Right renal pelvis (tissue), 4 donors: ENCODE measurements at places on chromosomes 6 and 20. TPM values are rescaled to one million over a fixed set of nuclear protein-coding genes. Genes with fewer than 3 reads are reported as not detected.

DNA sequence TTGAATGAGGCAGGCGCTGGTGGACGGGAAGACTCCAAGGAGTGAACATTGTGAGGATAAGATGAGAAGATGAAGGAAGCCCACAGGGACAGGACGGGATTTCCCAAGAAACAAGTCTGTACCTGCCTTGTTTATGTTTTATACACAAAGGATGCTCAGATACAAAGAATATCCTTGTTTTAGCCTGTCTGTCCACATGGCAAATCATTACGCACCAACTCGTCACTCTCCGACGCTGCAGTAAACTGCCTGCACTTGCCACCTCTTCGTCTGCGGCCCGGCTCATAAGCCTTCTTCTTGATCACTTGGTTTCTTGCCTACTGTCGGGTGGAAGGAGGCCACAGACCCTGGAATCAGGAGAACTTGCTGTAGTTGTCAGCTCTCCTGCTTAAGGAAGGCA lies 85.4 kb downstream of the CD83 start:
- DNase-seq = no peak

Gene CALHM4
- polyA plus RNA-seq = 0.58 TPM

Gene MAFB
- 140 TPM for polyA plus RNA-seq

DNA sequence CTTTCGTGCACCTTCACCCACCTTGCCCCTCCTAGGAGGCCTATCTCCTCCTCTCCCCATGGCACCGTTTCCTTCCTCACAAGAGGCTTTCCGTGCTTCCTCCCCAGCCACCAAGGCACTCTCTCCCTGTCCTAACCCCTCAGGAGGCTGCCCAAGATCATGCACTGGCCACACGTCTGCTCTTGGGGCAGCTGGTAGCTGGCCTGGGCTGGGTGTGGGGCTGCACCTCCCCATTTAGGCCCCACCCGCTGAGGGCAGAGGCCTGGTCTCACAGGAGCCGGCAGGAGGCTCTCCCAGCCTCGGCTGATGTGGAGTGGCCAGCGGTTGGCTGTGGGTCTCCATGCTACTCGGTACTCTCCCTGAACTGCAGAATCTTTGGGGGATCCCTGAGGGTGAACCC lies 13.6 kb downstream of the NOL4L start:
- DNase-seq = no peak

- DNase-seq = no peak
These were observed 864.2 kb downstream of the KIF16B start for GRCh38 chr20:15708984-15709598.

DNA sequence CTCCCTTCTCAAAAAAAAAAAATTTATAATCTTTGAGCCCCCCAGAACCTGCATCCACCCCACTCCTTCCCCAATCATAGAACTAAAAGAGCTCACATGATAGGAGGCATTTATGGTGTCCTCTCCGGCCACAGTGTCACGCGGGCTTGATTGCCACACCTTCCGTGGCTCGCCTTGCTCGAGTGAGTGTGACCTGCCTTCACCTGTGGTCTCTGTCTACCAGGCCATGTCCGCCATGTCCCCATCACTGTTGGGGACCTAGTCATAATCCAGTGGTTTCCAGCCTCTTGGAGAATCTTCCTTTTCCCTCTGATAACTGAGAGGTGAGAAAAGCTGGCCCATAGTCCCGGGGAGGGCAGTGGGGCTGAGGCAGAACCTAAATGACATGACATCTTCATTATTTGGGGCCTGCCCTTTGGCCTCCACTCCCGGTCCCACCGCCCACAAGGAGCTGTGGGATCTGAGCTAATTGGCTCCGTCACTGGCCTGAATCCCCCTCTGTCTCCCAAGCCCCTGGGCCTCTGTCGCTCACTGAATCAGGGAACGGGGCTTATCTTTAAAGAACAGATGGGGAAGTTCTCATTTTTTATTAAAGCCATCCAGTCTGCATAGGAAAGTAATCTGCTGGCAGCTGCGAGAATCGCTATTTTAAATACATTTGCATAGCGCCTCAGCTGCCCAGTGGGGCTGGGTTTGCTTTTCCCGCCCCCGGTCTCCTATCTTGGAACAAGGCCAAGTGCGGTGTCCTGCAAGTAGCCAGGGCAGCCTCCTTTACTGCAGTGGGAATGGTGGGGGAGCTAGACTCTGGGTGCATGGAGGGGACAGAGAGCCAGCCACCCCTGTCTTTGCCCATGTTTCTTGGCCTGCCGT lies 197.6 kb upstream of the PMEPA1 start:
- DNase-seq = no peak

- no peak for DNase-seq
These were observed 577 bp upstream of the SCAND1 start for GRCh38 chr20:35954907-35955251.

DNA sequence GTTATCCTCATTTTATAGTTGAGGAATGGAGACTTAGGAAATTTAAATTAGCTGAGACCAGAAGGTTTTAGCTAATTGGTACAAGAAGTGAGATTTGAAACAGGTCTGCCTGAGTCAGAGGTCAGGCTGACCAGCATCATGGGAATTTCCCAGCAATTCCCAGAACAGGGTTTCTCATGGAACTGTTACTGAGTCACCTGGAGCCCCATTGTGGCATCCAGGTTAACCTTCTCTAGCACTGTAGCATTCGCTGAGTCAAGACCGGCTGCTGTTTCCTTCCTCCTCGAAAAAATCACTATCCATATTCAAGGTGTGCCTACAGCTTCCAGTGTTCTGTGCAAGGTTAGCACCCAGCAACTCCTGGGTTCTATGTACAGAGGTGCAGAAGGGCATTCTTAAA lies 238.0 kb upstream of the MAN1A1 start:
- no peak for DNase-seq

Gene MYCT1
- polyA plus RNA-seq = 17.5 TPM

Gene ADGRB3
- polyA plus RNA-seq = 5.1 TPM

Gene RAB23
- polyA plus RNA-seq = 48.1 TPM

- no peak for DNase-seq
These were observed 11.0 kb upstream of the RBM38 start for GRCh38 chr20:57380081-57380750.

GRCh38 chr20:48826883-48827771 lies 672 bp downstream of the PREX1 start:
- no peak for DNase-seq

GRCh38 chr20:12047838-12048432 lies 130.2 kb downstream of the BTBD3 start:
- DNase-seq = no peak

DNA sequence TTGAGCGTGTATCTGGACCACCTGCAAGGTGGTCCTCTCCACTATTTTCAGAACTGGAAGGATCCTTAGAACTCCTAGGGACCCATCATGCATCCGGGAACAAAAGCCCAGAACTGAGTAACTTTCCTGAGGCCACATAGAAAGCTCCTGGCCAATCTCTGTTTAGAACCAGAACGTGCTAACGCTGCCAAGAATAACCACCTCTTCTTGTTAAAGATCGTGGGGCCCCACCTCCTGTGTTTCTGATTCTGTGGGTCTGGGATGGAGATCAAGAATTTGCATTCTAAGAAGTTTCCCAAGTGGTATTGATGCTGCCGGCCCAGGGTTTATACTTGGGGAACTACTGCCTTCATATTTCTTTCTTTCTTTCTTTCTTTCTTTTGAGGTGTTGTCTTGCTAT lies 13.3 kb downstream of the CD40 start:
- DNase-seq = no peak

- DNase-seq = no peak
These were observed 127.8 kb downstream of the ZMYND8 start for GRCh38 chr20:47228654-47229053.

Gene TM9SF4
- 74.8 TPM for polyA plus RNA-seq

DNA sequence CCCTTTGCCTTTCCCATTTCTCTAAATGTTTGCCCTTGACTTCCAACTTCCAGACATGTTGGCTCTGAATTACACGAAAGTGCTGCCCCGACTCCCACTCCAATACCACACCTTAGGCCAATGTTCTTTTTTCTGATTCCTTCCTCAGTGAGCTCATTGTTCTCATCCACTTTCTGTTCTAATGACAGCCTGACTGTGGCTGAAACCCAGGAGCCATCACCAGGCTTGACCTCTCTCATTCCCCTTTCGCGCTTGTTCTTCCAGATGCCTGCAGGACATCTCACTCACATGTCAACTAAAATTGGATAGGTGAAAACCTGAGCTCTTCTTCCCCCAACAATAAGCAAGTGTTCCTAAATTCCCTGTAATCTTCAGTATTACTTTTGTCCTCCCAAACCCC lies 40.4 kb downstream of the PTPRK start:
- DNase-seq = no peak

DNA sequence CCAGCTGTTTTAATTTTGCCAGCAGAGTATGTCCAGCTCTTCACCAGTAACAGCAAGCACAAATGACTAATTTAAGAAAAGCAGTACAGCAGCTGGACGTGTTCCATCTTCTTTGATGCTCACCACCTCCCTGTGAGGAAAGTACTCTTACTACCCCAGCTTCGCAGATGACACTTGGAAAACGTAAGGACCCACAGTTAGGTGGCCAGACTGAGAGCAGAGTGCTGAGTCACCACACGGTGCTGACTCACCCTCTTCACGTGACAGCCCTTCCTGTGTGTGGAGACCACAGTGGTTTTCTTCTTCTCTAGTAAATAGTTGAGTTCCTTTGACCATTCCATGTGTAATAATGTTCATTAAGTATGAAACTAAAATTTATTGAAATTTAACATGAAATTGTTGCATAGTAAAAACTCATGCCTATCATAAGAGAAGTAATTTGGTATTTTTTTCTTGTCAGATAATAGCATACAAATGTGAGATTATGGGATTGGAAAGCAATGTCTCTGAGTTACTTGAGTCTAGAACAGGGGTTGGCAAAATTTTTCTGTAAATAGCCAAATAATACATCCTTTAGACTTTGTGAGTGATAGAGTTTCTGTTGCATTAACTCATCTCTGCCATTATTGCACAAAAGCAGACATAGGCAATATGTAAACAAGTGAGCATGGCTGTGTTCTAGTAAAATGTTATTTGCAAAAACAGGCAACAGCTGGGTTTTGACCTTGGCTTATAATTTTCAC lies 76.6 kb downstream of the SLX4IP start:
- no peak for DNase-seq

DNA sequence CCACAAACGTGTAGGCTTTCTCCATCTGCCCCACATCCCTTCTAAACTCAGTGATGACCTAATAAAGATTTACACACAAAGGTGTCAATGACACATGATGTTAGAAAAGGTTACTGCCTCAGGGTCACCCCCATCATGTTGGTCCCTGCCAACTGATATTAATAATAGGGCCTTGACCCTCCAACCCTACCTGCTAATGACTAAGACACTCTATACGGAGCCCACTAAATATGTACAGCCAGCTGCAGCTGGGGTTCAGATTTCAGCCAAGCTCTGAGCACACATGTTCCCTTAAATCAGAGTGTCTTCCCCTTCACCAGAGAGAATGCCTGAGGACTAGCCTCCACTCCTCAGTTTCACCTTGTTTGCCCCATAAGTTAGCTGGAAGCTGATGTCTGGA lies 67.4 kb upstream of the SNRPB2 start:
- no peak for DNase-seq

GRCh38 chr6:5105146-5105545 lies 20.0 kb downstream of the PPP1R3G start:
- DNase-seq = no peak

DNA sequence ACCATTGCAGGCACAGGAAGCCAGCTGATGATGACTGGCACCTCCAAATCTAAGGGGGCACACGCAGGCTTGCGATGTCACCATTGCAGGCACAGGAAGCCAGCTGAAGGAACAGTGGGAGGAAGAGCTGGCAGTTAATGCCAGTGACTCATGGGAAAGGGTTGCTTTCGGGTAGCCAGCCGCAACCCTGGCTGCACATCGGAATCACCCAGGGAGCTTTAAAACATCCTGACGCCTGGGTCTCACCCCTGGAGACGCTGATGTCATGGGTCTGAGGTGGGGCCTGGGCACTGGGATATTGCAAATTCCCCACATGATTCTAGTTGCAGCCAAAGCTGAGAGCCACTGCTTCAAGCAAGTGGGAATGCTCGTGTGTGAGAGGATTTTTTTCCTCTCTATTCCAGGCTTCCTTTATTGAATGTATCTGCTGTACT lies 16.1 kb upstream of the CCN6 start:
- DNase-seq = no peak
